ENCODE measurements at places on chromosomes 3 and 15.
A peak's percentile ranks its signal among the peaks of the same experiment; 100 is the strongest.

DNA sequence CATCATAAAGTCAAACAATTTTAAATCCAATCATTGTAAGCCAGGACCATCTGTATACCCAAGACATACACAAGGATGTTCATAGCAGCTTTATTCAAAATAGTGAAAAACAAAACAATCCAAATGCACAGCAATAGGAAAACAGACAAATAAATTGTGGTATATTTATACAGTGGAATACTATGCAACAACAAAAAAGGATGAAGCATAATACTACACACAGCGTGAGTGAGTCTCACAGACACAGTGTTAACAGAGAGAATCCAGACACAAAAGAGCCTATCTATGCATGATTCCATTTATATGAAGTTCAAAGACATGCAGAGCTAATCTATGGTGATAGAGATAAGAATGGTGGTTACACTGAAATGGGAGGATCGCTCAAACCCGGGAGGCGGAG is 5.6 kb upstream of the MUC20 start:
- DNase-seq = no peak

DNA sequence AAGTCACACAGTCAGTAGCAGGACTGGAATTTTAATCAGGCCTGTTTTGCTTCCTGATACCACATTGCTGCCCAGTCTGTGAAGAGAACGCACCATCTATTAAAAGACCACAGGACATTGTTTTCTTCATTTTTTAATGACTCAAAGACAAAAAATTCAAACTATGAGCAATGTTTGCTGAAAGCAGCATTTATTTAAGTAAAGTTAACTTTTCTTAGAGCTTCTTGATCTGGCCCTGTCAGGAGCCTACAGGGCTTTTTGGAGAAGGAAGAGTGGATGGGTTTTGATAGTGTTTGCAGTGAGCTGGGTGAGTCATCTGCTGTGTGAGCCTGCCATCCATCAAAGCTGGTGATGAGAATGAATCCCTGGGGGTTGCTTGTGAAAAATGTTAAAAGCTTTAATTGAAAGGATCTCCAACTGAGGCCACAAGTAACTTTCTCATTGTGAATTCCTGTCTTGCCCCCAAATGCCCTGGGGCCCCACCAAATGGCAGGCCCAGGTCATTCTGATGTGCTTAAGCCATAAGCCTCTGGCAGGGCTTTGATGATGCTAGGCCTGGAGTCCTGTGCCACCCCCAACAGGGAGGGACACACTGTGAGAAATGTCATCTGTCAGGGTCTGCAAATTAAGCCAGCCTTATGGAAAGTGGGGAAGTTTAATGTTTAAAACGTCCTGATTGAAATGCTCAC is 136.2 kb upstream of the PFN2 start:
- no peak for DNase-seq

DNA sequence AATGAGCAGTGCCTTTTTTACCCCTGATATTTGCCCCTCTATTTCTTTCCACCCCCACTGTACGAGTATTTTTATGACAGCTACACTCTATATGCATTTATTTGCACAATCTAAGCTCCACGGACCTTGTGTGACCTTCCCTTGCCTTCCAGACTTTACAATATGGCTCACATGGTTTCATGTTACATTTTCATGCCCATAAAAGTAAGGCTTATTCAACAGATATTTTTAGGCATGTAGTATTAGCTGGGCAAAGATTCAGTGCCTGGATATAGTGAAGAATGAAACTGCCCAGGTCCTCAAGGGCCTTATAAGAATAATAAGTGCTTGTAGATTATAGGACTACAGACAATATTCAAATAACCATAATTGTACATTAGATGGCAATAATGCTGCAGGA is 481.9 kb upstream of the CNTN4 start:
- DNase-seq = no peak

DNA sequence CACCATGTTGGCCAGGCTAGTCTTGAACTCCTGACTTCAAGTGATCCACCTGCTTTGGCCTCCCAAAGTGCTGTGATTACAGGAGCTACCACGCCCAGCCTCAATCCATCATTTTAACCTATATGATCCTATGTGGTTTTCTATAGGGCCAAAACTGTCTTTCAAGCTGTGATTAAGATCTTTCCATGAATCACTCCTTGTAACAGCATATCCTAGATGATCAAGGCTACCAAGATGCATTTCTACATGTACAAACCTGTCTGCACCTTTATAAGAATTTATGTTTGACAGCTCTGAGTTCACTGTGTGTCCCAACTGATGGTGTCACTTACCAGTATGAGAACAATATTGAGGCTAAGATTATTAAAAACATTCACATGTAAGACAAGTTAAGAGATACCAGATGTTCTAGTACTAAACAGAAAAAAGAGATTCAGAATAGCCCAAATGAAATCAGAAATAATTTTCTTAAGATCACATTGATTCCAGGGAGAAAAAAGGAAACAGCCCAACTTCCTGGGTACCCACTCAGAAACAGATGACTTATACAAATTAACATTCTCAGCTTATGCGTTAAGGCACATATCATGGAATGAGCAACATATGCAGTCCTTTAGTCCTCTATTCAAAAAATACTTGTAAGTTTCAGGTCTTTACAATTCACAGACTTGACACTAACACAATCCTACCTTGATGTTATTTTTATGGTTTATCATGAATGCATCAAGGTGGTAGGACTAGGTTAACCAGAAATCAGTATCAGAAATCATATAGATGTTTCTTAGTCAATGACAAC is 24.8 kb upstream of the PPIB start:
- DNase-seq = no peak

DNA sequence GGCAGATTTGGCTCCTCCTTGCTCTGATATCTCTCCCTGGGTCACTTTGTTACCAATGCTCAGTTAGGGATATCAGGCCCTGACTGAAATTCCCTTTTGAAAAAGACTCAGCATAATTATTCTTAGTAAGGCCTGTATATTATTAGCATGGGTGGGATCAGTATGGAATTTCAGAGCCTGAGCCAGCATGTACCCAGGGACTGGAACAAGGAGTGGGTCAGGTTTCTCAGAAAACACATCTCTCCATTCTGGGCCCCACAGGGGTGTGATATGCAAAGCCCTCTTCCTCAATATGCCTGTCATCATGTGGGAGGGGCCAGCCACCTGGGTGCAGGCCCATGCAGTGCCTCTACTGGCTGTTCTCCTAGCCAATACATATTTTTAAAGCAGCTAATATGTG is 423.2 kb downstream of the EPHB1 start:
- no peak for DNase-seq

DNA sequence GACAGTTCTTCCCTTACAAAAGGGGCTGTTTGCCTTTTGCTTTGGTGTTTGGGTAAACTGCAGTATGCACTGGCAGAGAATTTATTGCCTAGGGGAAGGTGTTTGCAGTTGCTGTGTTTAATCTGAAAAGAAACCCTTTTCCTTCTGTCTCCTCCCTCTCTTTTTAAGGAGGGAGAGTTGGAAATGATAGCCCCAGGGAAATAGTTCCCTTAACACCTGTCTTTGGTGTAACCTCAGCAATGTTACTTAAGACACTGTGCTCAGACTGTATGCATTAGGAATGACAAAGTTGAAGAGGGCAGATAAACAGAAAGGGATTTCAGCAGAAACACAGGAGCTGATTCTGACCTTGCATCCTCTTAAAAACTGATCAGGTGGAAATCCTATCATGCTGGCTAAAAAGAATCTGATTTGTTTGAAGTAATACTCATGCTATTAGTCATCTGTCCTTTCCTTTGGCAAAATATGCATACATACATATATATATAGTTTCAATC is 125.4 kb downstream of the TP63 start:
- DNase-seq = peak; percentile 14
